ENCODE measurements at places on chromosomes 6 and 20.

DNA sequence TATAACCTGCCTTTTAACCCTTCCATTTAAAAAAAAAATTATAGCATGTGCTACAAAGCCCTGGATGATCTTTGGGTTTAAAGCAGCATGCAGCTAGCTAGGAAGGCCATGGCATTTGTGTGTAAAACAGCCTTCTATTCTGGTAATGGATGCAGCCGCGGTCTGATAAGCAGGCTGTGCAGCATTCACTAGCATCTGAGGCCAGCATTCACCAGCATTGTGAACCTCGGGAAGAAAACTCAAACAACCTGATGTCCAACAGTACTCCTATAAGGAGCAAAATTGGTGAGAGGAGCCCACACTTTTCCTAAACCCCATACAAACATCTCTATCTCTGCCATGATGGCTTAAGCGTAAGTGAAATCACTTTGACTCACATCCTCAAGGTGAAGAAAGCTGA is 265.5 kb downstream of the PTPRT start:
- no peak for DNase-seq

GRCh38 chr6:122118945-122119506 is 280.4 kb upstream of the HSF2 start:
- DNase-seq: no peak

GRCh38 chr20:42844751-42845150 is 345.0 kb downstream of the PTPRT start:
- no peak for DNase-seq

- DNase-seq: no peak
These were observed 7.2 kb downstream of the PXDC1 start for GRCh38 chr6:3744211-3744900.

DNA sequence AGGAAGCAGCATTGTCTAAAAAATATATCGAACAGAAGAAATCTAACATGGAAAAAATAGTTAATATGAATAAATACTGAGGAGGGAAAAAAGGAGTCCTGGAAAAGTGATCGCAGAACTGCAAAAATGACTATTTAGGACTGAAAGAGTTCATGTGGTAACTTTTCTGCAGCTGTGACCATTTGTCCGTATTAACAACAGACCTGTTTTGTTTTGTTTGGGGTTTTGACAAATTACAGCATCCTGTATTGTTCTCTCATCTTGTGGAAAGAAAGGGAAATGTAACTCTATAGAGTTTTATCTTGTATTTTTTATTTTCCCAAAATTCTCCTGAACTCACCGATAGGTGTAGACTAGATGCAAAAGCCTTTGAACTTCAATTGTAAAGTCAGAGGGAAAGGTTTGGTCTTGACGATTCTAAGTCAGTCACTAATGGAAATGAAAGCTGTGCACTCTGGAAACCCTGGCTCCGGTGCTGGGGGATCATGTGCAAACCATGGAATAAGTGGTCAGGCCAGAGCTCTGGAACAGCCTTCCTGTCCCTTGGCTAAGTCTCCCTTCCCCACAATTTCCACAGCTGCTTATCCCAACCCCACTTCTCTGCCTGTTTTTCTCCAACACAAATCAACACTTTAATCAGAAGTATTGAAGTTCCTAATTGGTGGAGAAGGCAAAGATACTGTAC is 51.2 kb upstream of the MARCKS start:
- DNase-seq: no peak

- DNase-seq: no peak
These were observed 10.8 kb downstream of the NCOA5 start for GRCh38 chr20:46078954-46079353.

- DNase-seq: no peak
These were observed 861.3 kb downstream of the QKI start for GRCh38 chr6:164275773-164276172.

DNA sequence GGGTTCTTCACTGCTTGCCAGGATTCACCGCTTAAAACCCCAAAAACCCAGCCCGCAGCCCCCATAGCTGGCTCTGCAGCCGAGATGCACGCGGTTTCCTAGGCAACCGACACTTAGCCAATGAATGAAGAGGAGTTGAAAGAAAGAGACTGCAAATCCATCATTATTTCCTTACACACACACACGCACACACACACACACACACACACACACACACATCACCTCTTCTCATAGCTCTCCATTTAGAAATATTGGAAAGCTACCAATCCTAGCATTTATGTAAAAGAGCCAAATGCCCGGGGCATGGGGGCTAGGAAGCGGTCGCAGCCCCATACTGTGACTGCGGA is 3.4 kb upstream of the TUBB2B start:
- no peak for DNase-seq

DNA sequence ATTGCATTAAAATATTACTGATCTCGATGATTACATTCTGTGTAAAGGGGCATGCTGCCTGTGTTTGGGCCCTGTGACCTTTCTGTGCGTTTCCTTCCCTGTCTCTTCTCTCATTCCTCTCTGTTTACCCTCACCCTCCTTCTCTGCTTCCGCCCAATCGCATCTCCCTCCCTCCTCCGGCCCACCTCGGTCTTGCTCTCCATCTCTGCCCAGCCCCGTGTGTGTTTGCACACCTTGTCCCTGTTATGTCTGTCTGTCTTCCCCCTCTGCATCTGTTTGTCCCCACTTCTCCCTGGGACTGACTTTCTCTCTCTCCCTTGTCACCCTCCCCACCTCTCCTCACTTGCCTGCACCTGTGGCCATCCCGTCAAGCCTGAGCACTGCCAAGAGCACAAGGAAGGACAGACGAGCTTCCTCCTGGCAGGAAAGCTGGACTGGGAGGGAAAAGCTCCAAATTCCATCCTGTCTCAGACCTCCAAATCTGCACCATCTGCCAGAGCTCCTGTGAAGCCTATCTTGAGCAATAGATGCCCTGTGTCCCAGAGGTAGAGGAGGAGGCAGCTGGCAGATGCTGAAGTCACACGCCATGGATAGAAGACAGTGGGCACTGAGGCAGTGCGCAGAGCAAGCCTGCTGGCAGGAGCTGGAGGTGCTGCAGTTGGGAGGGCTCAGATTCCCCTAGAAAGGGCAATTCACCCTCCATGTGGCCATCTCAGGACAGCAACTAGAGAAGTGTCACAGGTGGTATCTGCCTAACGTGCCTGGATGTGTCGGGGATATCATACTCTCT is 172.3 kb downstream of the PTPRT start:
- DNase-seq: no peak

DNA sequence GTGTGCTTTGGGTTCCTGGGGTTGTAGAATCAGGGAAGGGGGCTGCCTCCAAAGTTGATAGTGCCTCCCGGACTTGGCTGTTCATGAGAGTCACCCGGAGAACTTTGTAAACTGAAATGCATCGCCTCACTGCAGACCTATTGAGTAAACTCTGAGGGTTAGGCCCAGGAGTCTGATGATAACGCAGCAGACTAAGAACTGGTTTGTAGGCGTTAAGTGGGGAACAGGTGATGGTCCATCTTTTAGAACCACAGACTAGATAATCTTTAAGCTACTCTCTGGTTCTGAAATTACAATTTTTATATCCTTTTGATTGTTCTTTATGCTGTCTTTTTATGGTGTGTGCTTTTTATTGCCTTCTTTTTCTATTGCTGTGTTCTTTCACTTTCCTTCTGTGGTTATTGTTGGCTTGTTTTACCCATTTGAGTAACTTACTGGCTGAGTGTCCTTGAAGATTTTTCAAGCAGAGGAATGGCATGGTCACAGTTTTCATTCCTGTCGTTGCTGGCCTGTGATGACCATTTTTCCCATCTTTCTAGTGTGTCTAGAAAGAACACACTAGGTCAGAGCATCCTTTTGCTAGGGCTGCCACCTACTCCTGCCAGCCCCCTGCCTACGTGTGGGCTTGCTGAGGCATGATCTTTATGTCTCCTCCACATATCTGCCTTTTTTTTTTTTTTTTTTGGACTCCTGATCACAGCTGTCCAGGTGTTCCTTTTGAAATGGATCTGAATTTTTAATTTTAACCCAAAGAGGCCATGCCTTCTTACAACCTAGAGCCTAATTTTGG is 30.9 kb downstream of the LRRC1 start:
- DNase-seq: no peak

- no peak for DNase-seq
These were observed 32.0 kb upstream of the POPDC3 start for GRCh38 chr6:105211831-105212230.
